ENCODE measurements at places on chromosomes 6 and 20. TPM values are rescaled to one million over a fixed set of nuclear protein-coding genes. Genes with fewer than 3 reads are reported as not detected.
A peak's percentile ranks its signal among the peaks of the same experiment; 100 is the strongest.

DNA sequence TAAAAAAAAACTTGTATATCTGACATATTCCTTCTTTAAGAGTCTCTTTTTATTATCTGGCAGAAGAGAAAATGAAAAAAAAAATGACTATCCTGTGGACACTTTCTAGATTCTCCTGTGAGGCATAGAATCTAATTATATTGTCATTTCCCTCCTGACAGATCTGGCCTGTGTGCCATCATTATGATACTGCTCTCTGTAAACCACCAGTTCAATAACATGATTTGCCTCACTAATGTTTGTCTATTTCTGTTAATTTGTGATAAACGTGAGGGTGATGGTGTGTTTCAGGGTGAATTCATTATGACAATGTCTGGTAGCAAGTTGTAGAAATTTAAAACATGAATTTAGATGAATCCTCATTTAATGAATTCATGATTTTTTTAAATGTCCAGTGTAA lies 844.5 kb upstream of the ADGRB3 start:
- no peak overlapping the region for H3K27ac ChIP-seq
- H3K27me3 ChIP-seq: no peaks in the 10 kb centered on the region
- no peaks in the 10 kb centered on the region for H3K4me1 ChIP-seq
- H3K36me3 ChIP-seq: no peaks in the 10 kb centered on the region

DNA sequence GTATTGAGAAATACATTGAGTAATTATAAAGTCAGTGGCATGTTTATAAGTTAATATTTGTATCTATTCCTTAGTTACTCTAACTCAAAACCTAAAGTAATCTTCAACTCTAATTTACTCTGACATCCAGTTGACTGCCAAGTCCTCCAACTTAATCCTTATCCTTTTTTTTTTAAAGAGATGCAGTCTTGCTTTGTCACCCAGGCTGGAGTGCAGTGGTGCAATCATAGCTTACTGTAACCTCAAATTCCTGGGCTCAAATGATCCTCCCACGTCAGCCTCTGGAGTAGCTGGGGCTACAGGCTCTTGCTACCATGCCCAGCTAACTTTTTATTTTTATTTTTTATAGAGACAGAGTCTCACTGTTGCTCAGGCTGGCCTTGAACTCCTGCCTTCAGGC lies 24.4 kb downstream of the PTPN1 start:
- no peak for DNase-seq
- H3K4me3 ChIP-seq: no peak overlapping the region
- H3K27me3 ChIP-seq: no peaks in the 10 kb centered on the region
- H3K36me3 ChIP-seq: peaks cover 7% of the 10 kb centered on the region
- H3K27ac ChIP-seq: no peak overlapping the region

DNA sequence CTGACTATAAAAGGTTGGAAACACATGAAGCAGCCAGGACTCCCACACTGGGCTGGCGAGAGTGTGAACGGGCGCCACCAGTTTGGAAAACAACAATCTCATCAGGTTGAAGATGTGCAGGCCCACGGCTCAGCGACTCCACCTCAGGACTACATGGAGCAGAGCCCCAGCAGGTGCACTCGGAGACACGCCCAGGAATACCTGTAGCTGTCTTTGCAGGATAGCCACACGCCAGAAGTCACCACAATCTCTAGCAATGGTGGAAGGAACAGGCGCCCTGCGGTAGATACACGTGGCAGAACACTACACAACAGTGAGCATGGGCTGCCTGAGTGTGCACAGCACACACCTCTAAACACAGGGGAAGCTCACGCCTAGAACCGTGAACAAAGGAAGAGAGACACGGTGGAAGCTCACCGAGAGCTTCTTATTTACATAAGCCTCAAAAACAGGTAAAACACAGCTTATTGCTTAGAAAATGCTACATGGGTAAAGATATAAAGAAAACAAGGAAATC lies 28.7 kb upstream of the RPS6KA2 start:
- H3K36me3 ChIP-seq: no peaks in the 10 kb centered on the region
- no peak overlapping the region for H3K4me3 ChIP-seq
- peaks cover 17% of the 10 kb centered on the region for H3K27me3 ChIP-seq
- no peaks in the 10 kb centered on the region for H3K4me1 ChIP-seq
- no peak overlapping the region for H3K27ac ChIP-seq
- no peak for DNase-seq

DNA sequence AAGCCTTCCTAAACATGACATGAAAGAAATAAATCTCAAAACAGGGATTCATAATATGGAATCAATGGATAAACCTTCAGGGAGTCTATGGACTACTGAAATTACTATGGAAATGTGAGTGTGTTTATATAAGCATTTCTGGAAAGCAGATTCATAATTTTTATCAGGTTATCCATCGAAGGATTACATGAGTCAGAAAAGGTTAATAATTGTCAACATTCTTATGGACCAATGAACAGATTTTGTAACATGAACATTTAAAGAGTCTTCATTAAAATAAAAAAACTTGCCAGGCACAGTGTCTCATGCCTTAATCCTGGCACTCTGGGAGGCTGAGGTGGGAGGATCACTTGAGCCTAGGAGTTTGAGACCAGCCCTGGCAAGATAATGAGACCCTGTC lies 84.8 kb downstream of the AHI1 start:
- no peaks in the 10 kb centered on the region for H3K27me3 ChIP-seq
- H3K27ac ChIP-seq: no peak overlapping the region

The CST1 gene
- not detected for total RNA-seq

The NKAPL gene
- total RNA-seq: 0.14 TPM

DNA sequence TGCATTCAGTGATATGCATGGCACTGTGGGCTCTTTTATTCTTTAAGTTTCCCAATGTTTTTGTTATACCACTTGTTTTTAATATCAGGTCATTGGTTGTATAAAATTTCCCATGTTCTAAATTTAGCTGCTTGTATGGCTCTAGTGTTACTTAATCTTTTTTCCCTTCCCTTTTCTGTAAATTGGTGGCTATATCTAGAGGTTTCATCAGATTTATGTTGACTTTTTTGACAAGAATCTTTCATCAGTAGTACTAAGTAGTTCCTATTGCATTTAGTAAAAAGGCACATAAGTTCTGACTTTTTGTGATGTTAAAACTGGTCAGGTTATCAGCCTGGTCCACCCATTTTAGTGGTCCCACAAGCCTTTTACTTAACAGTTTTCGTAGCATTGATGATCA lies 51.1 kb downstream of the MMS22L start:
- no peak overlapping the region for H3K4me3 ChIP-seq
- no peaks in the 10 kb centered on the region for H3K27me3 ChIP-seq
- no peak for DNase-seq
- no peak overlapping the region for H3K27ac ChIP-seq

DNA sequence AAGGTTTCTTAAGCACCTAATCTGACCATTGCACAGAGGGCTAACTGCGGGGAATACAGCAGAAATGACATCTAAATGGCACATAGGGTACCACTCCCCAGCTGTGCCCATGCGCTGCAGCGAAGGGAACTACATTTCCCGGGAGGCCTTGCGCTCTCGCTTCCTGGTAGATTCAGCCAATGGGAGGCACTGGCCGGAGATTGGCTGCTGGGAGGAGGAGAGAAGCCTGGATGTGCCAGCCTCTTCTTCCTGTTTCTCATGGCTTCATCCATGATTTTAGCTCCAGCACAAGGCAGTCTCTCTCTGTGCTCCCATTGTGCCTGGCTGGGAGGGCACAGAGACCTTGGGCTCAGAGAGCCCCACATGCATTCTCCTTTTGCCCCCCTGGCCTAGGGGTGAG lies 101.7 kb upstream of the FOXA2 start:
- DNase-seq: no peak
- H3K27me3 ChIP-seq: no peaks in the 10 kb centered on the region
- no peaks in the 10 kb centered on the region for H3K4me1 ChIP-seq
- no peak overlapping the region for H3K4me3 ChIP-seq
- H3K27ac ChIP-seq: no peak overlapping the region

GRCh38 chr20:19830211-19830785 lies 72.2 kb downstream of the RIN2 start:
- H3K36me3 ChIP-seq: no peaks in the 10 kb centered on the region
- H3K27me3 ChIP-seq: peaks cover 16% of the 10 kb centered on the region
- H3K27ac ChIP-seq: no peak overlapping the region
- DNase-seq: no peak
- H3K4me3 ChIP-seq: no peak overlapping the region

- no peaks in the 10 kb centered on the region for H3K36me3 ChIP-seq
- H3K27me3 ChIP-seq: no peaks in the 10 kb centered on the region
- no peak for DNase-seq
- no peak overlapping the region for H3K27ac ChIP-seq
- peaks cover 19% of the 10 kb centered on the region for H3K4me1 ChIP-seq
- no peak overlapping the region for H3K4me3 ChIP-seq
Measured at GRCh38 chr6:109076377-109076776, 18.3 kb downstream of the SESN1 start.

DNA sequence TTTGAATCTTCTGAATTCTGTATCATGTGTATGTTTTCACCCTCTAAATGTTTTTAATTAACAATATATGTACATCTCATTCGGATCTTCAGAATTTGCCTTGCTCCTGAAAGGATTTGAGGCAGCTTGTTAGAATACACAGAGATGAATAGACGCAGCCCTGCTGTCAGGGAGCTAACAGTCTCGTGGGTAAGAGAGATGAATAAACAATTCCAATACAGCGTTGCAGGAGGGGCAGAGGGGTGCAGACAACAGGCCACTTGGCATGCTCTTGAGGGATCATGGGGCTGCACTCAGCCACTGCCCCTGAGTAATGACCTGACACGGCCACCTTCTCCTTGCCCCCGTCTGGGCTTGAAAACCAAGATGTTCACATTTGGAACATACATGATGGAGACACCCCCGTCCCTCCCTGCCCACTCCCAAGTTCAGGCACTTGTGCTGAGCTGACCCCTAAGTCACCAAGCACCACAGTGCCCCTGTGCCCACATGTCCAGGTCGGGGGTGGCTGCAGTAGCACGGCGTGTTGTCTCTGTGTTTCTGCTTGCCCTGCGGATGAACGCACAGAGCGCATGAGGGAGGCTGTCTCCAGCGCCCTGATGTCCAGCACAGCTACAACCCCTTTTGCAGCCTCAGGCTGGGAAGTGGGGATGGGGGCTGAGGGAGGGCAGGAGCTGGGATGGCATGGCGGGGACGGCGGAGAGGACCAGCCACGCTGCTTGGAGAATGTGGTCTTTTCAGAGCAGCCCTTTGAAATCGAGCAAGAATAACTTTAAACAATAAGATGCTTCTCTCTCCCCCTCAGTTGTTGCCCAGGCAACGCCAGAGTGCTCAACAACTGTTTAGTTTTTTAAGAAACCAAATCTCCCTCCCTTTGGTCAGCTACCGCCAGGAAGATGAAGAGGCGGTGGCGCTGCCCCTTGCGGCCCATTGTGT lies 33.0 kb upstream of the CDH22 start:
- no peak overlapping the region for H3K27ac ChIP-seq
- peaks cover 14% of the 10 kb centered on the region for H3K4me1 ChIP-seq
- no peak for DNase-seq
- H3K4me3 ChIP-seq: no peak overlapping the region
- H3K27me3 ChIP-seq: peaks cover 15% of the 10 kb centered on the region

DNA sequence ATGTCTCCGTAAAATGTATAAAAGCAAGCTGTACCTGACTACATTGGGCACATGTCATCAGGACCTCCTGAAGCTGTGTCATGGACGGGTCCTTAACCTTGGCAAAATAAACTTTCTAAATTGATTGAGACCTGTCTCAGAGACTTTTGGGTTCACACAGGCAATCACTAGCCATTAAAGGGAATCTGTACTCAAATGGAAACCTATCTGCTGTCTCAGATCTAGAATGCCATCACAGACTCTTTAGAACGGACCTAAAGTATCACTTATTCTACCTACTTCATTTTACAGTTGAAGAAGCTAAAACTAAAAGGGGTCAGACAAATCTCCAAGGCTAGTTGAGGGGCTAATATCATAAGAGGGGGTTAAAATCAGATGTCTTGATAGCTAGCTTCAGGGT lies 11.1 kb downstream of the SAMD3 start:
- H3K27ac ChIP-seq: peak overlapping the region; percentile 43
- peak overlapping the region; percentile 67 for H3K4me3 ChIP-seq
- no peak for DNase-seq
- peaks cover 48% of the 10 kb centered on the region for H3K4me1 ChIP-seq

DNA sequence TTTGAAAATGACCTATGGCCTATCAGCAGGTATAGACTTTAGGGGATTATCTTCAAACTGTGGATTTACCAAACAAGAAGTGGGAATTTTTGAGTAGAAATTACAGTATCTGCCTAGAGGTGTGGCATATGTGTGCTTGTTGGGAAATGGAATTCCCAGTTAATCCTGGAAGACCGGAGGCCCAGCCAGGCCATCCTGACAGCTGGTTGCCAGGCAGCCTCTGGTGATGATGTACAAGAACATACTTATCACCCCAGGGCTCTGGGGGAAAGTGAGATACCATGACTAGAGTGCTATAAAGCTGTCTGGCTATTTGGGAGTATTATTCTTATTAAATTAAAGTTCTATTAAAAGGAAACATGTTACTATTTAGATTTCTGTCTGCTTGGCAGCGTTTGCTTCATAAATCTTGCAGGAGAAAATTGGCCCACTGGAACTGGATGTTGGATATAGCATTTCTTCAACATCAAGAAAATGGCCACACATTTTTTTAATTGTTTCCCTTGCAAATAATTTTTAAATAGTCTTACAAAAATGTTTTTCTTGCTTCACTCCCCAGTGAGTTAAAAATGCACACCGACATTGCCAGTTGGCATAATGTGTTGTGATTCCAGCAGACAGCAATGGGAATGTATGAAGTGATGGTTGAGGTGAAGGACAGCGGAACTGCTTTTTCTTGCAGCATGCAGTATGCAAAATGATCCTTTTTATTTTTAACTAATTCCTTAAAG lies 187.8 kb downstream of the MYLK4 start:
- no peak for DNase-seq
- no peak overlapping the region for H3K4me3 ChIP-seq
- no peak overlapping the region for H3K27ac ChIP-seq
- peaks cover 12% of the 10 kb centered on the region for H3K4me1 ChIP-seq
